ENCODE measurements at places on chromosomes 4 and X. TPM values are rescaled to one million over a fixed set of nuclear protein-coding genes. Genes with fewer than 3 reads are reported as not detected.

The PDCL2 gene
- polyA plus RNA-seq: not detected

The KLF3 gene
- 31.1 TPM for polyA plus RNA-seq

The FGF5 gene
- polyA plus RNA-seq: 1.7 TPM

DNA sequence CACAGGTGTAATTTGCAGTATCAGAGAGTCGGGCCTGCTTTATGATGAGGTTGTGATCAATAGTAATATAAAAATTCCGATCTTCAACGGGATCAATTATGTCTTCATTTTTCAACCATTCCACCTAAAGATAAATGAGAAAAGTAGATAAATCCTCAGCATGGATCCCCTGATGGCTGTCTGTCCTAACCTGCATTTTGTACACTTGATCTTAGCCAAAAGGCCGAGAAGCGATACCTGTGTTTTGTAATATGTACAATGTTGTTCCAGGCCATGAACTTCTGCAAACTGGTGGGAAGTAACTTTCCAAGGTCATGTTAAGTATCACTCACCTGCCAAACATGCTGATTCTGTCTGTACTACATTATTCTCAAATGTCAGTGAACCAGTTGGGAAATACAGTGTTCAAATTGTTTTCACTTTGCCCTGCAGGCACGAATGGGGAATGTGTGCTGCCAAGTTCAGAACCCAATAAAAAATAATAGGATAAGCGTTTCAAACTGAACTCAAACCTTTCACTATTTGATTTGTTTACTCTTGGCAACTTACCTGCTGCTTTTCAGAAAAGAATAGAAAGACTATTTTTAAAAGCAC lies 298.1 kb downstream of the UNC5C start:
- no peaks in the 10 kb centered on the region for H3K27me3 ChIP-seq
- H3K4me3 ChIP-seq: no peak overlapping the region
- no peaks in the 10 kb centered on the region for H3K36me3 ChIP-seq
- no peak overlapping the region for H3K27ac ChIP-seq
- no peaks in the 10 kb centered on the region for H3K4me1 ChIP-seq

GRCh38 chrX:30935985-30936384 lies 46.9 kb upstream of the TAB3 start:
- no peaks in the 10 kb centered on the region for H3K4me1 ChIP-seq
- H3K4me3 ChIP-seq: no peak overlapping the region
- DNase-seq: peak; percentile 3
- H3K36me3 ChIP-seq: no peaks in the 10 kb centered on the region
- no peak overlapping the region for H3K27ac ChIP-seq

- no peak overlapping the region for H3K27ac ChIP-seq
- no peaks in the 10 kb centered on the region for H3K36me3 ChIP-seq
- no peaks in the 10 kb centered on the region for H3K4me1 ChIP-seq
- DNase-seq: no peak
- H3K4me3 ChIP-seq: no peak overlapping the region
- no peaks in the 10 kb centered on the region for H3K27me3 ChIP-seq
These were observed 29.8 kb upstream of the SMARCAD1 start for GRCh38 chr4:94177822-94178221.

- H3K27me3 ChIP-seq: no peaks in the 10 kb centered on the region
- no peak overlapping the region for H3K4me3 ChIP-seq
- H3K27ac ChIP-seq: no peak overlapping the region
- peaks cover 8% of the 10 kb centered on the region for H3K36me3 ChIP-seq
- no peaks in the 10 kb centered on the region for H3K4me1 ChIP-seq
These were observed 131.1 kb upstream of the STIM2 start for GRCh38 chr4:26729547-26729946.

- H3K36me3 ChIP-seq: no peaks in the 10 kb centered on the region
- no peaks in the 10 kb centered on the region for H3K4me1 ChIP-seq
- H3K27ac ChIP-seq: no peak overlapping the region
- H3K27me3 ChIP-seq: peaks cover 22% of the 10 kb centered on the region
- DNase-seq: no peak
These were observed 34.3 kb downstream of the KANTR start for GRCh38 chrX:53128097-53128749.

DNA sequence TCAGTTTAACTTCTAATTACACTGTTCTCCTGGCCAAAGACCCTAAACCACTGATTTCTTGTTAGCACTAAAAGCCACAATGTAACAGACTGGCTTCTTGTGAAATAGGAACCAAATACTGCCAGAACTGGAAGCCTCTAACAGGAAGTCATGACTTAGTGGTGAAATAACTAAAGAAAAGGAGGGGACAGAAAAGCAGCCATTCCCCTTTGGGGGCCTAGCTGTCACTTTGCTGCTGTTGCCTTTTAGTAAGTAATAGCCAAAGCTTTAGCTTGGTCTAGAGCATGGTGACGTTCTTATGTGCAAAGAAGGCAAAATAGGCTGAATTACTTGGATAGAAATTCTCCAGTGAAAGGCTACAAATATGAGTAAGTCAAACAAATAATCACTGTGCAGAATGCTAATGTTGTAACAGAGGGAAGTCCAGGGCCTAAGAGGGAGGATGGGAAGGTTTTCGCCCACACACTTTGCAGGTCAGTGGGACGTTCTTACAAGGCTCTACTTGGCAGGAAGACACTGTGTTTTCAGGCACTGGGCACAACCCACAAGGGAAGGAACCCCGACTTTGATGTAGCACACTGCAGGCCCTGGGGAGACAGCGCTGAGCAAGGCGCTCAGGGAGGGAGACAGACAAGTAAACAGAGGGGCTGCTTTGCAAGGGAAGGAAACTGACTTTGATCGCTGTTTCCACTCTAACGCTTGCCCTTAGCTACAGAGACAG lies 16.7 kb downstream of the GAB3 start:
- peak; percentile 50 for DNase-seq
- H3K27me3 ChIP-seq: no peaks in the 10 kb centered on the region
- no peak overlapping the region for H3K4me3 ChIP-seq
- H3K27ac ChIP-seq: peak overlapping the region; percentile 74
- H3K36me3 ChIP-seq: no peaks in the 10 kb centered on the region
- H3K4me1 ChIP-seq: peaks cover 38% of the 10 kb centered on the region
